ENCODE measurements at places on chromosomes 16 and 17. TPM values are rescaled to one million over a fixed set of nuclear protein-coding genes. Genes with fewer than 3 reads are reported as not detected.

The OR1A1 gene
- total RNA-seq: not detected

The EVPLL gene
- total RNA-seq: not detected

The ZNF597 gene
- total RNA-seq: 4.2 TPM

DNA sequence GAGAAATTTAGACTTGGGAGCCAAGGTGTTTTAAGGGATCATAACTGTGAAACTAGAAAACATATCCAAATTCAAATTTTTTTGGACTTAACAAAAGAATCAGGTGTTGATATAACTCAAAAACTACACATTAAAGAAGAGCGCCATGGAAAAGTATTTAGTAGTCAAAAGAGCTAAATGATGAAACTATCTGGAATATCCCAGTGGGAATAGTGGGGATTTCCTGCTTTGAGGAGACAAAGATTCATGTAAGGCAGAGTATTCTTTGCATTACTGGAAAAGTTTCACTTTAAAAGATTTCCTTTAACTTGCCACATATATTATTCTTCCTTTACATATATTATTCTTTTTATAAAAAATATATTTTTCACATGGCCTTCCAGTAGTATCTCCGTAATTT is 40.3 kb upstream of the VPS4A start:
- DNase-seq: no peak

DNA sequence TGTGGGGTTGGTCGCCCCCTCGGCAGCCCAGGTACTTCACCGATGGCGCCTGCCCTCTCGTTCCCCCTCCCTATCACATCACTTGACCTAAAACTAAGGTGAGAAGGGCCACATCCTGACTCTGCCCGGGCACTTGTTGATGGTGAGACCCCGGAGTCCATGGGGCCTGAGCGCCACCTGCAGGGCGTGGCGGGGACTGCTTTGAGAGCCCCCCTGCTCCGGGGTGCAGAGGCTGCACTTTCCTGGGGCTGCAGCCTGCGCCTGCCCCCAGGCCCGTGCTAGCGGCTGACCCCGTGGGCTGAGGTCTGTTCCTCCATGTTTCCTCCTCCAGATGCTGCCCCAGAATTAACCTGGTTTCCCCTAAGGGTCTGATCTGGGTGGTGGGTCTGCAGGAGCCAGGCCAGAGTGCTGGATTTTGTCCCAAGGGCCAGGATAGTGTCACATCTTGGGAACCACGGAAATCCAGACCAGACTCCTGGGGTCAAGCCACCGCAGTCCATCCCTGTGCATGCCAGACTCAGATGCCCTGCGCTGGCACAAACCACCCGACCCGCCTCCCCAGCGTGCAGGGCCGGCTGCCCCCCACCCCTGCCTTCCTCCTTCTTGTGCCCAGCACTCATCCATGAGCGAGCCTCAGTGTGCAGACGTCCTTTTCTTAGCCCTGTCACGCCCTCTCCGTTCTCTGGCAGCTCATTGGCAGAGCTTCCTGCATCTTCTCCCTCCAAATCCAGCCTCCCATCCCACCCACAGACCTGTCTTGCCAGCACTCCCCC is 2.7 kb downstream of the NDUFAF8 start:
- peak; percentile 73 for DNase-seq

DNA sequence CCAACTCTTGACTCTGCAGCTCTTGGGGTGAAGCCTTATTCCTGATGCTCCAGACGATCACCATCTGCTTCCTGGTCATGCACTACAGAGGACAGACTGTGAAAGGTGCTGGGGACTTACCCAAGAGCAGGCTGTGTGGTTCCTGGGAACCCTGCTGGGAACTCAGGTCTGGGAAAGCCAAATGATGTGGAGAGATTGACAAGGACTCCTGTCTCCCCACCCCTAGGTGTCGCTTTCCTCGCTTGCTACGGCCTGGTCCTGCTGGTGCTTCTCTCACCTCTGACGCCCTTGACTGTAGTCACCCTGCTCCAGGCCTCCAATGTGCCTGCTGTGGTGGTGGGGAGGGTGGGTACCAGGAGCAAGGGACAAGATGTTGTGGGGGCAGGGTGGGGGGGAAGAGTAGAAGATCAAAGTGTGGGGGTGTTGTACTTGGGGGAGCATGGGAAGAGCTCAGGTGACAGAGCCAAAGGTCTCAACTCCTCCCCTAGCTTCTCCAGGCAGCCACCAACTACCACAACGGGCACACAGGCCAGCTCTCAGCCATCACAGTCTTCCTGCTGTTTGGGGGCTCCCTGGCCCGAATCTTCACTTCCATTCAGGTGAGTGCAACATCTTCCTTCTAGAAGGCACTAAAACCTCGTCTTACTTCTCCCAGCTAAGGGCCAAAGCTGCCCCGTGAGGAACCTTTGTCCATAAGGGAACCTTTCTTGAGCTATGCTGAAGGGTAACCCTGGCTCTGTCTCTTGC is 3.0 kb downstream of the SOX15 start:
- DNase-seq: no peak

DNA sequence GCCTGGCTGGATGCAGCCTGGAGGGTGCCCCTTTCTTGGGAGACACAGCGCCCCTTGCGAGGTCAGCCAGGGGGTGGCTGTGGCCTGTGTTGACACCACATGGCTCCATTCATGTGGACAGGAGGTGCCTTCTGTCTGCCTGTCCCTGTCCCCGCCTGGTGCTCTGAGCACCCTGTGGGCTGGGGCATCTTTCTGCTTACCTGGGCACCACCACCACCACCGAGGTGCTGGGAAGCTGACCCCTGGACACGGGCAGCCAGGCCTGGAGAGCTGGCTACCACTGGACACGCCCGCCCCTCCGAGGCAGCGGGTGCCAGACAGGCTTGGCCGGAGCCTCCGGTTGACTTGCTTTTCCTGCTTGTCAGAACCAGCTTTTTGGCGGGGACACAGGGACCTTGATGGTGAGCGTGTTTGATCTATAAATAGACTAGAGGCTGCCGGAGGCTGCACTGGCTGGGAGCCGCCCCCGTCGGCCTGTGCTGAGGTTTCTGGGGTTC is 121.3 kb upstream of the GSE1 start:
- no peak for DNase-seq

- no peak for DNase-seq
Measured at GRCh38 chr16:57427824-57428223, 19.4 kb downstream of the CIAPIN1 start.

Measured in activated B cell treated with CpG ODN at 0.5 μM for 24 hours (primary cell).